ENCODE measurements at places on chromosomes 5 and 9.

DNA sequence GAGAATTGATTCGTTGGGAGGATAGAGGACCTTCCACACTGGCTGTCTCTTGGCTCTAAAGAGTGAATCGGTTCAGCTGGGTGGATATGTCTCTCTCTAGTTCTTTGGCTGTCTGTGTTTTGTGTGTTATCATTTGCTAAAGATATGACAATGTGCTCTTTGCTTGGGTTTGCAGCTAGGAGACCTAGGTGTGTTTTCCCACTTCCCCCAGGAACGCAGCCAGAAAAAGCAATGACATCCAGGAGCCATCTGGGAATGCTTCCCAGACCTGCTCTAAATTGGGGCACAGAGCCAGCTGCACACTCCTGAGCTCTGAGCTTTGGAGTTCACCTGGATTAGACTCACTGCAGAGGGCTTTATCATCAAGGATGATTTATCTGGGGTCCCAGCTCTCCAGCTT lies 12.8 kb upstream of the PDZD2 start:
- no peak for DNase-seq

- DNase-seq = no peak
Observed at GRCh38 chr5:105868038-105868780, 1802.5 kb downstream of the EFNA5 start.

DNA sequence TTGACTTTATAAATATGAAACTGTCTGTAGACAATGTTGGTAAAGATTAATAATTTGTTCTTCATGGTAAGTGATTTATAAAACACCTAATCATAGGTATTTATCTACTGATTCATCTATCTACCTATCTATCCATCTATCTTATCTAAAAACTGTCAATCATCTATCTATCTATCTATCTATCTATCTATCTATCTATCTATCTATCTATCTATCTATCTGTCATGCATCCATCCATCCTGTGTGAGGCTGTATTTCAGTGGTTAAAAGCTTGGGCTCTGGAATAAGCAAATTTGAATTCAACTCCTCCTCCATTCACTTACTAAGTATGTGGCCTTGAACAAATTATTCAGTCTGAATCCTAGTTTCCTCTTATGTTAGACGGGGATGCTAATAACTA lies 161.9 kb upstream of the GNA14 start:
- DNase-seq = no peak

DNA sequence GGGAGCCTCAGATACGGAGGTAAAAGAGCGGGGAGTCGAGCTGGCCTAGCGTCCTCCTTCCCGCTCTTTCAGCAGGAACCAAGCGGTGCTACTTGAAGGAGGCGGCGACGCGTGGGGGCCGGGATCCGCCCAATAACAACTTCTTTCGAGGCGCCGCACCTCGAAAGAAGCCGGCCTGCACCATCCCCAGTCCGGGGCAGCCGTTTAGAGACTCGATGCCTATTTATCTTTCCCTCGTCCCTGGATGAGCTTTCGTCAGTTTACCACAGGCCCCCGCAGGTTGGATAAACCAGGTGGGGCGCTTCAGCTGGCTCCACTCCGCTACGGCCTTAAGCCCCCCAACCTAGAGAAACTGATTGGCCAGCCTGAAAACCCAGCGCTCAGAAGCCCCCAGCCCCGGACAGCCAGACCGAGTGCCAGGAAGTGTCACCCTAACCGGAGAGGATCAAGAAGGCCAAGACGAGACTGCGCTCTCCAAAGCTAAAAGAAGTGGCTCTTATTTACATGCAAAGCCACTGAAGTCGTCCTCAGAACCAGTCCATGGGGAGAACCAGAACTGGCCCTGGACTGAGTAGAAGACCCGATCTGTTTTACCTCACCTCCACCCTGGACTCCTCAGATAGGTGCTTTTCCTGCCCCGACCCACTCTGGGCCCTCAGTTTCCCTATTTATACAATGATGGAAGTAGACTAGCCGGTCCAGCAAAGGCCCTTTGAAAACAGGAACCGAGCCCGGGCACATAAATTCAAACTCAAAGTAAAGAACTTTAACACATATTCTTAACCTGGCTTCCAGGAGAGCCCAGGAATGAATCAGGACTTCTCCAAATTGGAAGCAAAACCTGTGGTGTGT lies 1.4 kb downstream of the HAND1 start:
- no peak for DNase-seq

DNA sequence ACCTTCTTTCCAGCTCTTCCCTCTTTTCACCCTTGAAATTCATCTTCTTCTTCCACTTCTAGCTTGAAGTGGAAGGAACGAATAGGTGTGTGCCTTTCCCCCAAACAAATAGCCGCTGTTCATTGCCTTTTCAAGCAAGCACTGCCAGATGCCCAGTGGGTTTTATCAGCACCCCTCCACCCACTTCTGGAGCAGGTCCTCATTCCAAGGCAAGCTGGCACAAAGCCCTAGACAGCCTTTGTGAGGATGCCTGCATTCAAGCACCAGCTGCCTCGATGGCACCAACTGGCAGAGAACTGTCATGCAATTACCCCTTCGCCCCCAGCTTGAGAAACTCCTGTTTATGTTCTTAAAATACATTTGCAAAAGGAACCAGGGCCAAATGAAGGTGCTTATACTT lies 36.5 kb downstream of the SERINC5 start:
- no peak for DNase-seq

DNA sequence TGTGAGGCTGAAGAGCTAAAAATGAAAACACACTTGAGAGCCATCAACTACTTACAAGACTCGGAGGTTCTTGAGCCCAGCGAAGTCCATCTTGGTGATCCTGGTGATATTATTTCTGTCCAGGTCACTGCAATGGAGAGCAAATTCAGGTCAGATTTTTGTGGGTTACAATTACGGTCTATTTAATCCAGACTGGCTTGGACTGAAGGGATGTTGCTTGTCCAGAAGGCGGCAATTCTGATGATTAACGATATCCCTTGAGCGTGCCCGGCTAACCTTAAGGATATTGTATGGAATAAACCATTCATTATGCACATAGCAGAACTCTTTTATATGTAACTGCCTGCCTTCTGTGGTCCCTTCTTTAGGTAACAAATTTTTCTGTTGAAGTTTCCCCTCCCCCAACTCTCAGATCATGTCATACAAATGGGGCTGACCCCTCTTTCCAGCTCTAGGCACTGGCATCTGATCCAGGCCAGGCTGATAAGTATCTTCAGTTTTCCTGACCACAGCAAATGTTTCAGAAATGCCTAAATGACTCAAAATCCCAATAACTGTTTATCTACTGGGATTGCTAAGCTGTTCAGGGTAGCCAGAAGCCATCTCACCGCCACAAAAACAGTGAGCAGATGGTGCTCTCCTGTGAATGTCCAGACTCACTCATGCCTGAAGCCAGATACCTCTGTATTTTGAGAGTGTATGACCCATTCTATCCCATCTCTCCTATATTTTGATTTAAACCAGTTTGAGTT lies 49.4 kb downstream of the SLIT3 start:
- no peak for DNase-seq

GRCh38 chr9:33684831-33685230 lies 110.5 kb upstream of the PRSS3 start:
- no peak for DNase-seq

GRCh38 chr9:129383019-129383560 lies 205.0 kb upstream of the IER5L start:
- no peak for DNase-seq

GRCh38 chr9:3879726-3880505 lies 354.1 kb upstream of the RFX3 start:
- no peak for DNase-seq

DNA sequence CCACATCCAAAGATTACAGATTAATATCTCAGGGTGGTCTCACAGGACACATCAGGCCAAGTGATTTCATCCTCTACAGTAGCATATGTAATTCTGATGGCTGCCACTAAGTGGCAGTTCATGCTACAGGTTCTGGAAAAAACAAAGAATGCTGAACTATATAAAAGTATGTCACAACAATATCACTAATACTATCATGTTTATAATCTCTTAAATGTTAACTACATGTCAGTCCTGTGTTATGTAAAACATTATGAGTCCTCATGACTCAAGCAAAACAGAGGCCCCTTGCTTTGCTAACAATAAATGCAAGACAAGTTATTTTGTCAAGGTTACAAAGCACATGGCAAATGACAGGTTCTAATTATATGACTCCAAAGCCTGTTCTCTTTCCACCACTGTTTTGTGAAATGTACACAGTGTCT lies 233.2 kb downstream of the FBXL17 start:
- no peak for DNase-seq

DNA sequence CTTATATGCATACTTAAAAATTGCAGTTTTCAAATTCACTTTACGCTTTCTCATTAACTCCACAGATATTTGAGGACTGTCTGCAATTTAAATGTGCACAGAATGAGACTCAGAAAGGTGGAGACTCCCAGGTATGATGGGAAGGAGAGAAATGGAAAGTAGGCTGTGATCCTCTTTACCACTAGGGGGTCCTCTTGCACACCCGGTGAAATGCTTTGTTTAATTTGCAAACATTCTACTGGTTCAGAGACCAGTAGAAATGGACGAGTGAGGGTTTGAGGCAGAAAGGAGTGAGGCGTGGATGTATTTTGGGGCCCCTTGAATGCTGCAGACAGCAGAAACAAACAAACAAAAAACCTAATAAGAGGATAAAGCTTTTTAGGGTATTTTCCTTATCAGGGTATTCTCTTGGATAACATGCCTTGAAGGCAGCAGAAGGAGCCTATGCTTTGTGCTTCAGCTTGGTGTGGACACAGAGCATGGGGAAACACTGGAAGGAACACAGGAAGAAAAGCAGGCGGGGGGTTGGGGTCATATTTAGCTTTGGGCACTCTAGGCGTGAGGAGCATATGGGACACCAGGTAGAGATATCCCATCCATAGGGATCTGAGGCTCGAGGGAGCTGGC lies 410.1 kb downstream of the DMRT2 start:
- DNase-seq = no peak

GRCh38 chr5:162485666-162486292 lies 418.2 kb downstream of the GABRG2 start:
- DNase-seq = no peak

DNA sequence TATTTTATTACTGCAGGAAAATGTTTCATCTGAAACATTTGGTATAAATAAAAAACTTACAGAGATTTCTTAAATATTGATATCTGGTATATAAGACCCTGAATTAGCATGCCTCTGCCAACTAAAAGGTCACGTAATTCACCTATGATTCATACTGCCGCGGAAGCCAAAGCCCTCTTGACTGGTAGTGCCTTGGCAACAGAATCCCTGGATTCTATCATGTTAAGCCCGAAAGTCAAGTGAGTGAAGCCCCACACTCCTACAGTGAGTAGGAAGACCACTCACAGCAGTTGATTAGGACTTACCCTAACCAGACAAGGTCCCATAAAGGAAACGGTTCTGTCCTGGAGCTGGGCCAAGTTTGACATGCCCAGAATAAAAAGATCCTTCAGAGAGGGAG lies 175.6 kb upstream of the NREP start:
- DNase-seq = no peak

GRCh38 chr9:22454016-22454415 lies 7.4 kb downstream of the DMRTA1 start:
- no peak for DNase-seq

DNA sequence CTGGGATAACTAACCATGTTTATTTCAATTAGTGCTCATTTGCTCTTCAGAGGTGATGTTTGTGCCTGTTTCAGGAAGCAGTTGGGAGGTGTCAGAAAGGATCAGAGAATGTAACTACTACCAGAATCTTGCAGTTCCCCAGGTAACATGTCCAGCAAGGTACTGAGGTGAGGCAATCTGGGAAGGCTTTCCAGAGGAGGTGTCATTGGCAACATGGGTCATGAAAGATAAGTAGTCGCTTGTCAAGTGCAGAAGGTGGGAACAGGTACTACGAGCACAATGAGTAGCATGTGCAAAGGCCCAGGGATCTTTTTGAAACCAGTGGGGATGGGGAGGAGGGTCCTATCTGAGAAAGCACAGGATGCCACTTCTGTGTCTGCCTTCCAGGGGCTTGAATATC lies 4.8 kb downstream of the SMIM23 start:
- DNase-seq = no peak

- DNase-seq = no peak
Observed at GRCh38 chr5:154628685-154629084, 126.5 kb upstream of the LARP1 start.

DNA sequence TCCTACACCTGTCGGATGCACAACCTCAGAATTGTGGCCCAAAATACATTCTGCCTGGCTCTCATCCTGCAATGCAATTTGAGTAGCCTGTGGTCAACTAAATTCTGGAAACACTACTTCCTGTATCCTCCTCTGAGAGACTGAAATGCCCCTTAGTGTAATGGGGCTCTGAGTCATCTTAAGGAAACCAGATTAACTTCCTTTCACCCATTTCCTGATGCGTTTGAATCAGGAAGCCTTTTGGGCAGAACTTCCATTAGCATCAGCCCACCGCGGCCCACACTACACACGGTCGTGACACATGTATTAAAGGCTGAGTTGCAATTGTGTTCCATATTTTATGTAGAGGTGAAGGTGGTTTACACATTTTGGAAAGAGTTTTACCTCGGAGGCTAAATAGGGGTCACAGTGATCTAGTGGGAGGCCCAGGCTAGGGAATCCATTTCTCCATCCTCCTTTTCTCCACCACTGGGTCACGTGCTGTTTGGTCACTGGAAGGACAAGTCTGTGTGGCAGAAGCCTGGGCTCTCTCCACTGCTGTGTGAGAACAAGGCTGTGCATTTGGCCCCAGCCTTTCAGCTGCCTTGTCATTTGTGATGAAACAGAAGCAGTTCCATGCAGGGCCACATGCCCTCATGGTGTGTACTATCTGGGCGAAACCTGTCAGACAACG lies 55.9 kb downstream of the DAP start:
- DNase-seq = no peak

GRCh38 chr5:40733434-40733833 lies 22.3 kb downstream of the TTC33 start:
- no peak for DNase-seq

GRCh38 chr5:147935032-147935431 lies 28.7 kb upstream of the C5orf46 start:
- no peak for DNase-seq

- no peak for DNase-seq
Observed at GRCh38 chr9:109574061-109574882, 76.2 kb upstream of the PTPN3 start.

DNA sequence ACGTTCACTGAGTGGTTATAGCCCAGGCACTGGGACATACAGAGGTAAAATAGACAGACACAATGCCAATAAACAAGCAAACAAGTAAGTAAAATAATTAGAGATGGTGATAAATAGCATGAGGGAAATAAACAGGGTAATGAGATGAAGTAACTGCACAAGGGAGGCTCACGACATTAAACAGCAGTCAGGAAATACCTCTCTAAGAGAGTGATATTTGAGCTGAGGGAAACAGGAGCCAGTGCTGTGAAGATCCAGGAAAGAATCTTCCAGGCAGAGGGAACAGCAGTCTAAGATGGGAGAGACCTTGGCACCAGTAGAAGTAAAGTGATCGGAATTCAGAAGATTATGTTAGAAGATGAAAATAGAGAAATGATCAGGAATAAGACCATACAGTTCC lies 279.4 kb downstream of the HINT1 start:
- no peak for DNase-seq

DNA sequence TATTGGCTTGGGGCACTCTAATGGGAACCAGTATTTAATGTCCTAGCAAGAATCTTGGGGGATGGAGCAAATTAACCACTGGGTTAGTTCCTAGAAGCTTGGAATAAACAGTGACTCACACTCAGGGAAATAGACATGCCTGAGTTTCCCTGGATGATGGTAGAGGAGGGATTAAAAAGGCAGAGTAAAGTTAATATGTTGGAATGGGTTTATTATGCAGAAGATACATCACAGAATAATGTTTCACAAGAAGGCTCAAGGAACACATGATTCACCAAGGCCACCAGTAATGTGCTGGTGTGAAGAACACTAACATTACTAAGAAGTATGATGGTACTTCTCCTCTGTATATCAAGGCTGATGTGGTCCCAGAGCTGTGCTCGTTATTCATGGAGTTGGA lies 752.9 kb upstream of the SEMA6A start:
- DNase-seq = no peak
